Thymus (tissue), 14 donors: ENCODE measurements at places on chromosomes 6 and 20. TPM values are rescaled to one million over a fixed set of nuclear protein-coding genes. Genes with fewer than 3 reads are reported as not detected.
A peak's percentile ranks its signal among the peaks of the same experiment; 100 is the strongest.

TRIM40 gene
- polyA plus RNA-seq: 0.16 TPM

VSX1 gene
- polyA plus RNA-seq: 0.21 TPM

DNA sequence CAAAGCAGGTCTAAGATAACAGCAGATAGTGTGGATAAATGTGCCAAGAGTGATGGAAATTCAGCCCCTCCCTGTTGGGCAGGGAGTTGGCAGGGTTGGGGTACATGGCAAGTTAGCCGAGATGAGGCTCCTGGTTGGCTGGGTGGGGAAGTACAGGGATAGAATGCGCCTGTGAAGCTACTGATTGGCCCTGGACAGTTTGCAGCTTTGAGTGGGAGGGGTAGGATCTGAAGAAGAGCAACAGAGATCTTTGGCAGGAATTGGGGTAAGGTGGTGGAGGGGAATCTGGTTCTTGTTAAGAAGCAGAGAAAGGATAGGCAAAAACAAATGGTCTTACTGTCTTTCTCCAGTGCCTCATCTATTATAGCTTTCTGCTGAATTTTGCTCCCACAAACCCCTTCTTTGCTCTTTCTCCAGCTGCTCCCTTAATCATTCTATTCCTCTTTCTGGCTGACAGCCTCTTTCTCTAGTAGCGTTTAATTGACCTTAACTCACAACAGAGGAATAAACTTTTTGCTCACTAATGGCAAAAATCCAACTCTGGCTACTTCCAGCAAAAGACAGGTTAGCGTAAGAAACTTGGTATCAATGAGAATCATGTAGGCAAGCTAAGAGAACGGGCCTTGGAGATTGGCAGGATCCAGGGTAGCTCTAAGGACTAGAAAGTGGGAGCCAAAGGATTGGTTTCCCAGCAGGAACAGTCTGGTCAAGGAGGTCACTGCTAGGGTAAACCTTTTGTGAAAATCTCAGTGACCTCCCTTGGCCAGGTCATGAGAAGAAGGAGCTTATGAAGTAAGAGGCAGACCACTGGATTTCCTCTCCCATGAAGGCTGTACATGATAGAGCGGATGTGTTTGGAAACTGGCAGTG lies 86.3 kb upstream of the CARMIL1 start:
- H3K36me3 ChIP-seq: no peaks in the 10 kb centered on the region
- no peaks in the 10 kb centered on the region for H3K4me1 ChIP-seq

GRCh38 chr6:130396722-130397121 lies 30.9 kb downstream of the TMEM200A start:
- H3K4me1 ChIP-seq: no peaks in the 10 kb centered on the region
- H3K36me3 ChIP-seq: no peaks in the 10 kb centered on the region
- no peak for DNase-seq
- H3K27ac ChIP-seq: no peak overlapping the region
- H3K27me3 ChIP-seq: no peaks in the 10 kb centered on the region
- no peak overlapping the region for H3K4me3 ChIP-seq

TRIM10 gene
- polyA plus RNA-seq: 0.16 TPM

BFSP1 gene
- 0.27 TPM for polyA plus RNA-seq

DNA sequence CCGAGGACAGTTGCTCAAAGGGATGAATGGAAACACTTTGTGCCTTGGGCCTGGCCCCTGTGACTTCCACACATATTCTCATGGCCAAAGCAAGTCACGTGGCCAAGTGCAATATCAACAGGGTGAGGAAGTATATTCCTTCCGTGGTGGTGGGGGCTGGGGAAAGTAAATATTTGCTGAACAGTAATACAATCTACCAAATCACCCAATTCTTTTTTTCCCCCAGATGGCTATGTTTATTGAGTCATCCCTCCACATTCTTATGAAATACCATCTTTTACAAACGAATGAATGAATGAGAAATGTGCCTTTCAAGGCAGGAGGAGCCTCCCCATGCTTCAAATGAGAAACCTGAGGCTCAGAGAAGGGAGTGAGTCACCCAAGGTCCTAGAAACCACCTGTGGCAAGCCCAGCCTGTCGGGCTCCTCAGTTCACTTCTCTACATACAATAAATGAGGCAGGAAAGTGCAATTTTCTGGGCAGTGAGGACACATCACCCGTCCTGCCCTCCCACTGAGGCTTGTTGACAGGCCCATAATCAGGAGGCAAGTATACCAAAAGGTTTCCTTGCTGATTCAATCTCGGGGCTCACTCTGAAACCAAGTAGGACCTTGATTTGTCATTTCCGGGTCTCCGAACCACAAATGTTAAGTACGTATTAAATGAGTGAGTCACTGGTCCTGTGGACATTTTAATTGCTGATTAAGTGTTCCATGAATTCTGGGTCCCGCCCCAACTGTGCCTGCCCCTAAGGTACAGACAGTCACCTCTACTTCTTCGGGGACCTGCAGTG lies 25.3 kb upstream of the TOP1 start:
- no peak overlapping the region for H3K4me3 ChIP-seq
- H3K4me1 ChIP-seq: peaks cover 4% of the 10 kb centered on the region
- peak overlapping the region; percentile 6 for H3K27ac ChIP-seq
- H3K27me3 ChIP-seq: no peaks in the 10 kb centered on the region
- H3K36me3 ChIP-seq: no peaks in the 10 kb centered on the region
- no peak for DNase-seq

SEMG1 gene
- 0.78 TPM for polyA plus RNA-seq

HLA-DQB1 gene
- 458 TPM for polyA plus RNA-seq

ARMC2 gene
- polyA plus RNA-seq: 1.8 TPM

GRCh38 chr6:24911796-24912382 lies 23.9 kb downstream of the RIPOR2 start:
- H3K27ac ChIP-seq: no peak overlapping the region
- H3K36me3 ChIP-seq: no peaks in the 10 kb centered on the region
- H3K4me3 ChIP-seq: peak overlapping the region; percentile 80
- no peak for DNase-seq
- H3K27me3 ChIP-seq: no peaks in the 10 kb centered on the region

DNA sequence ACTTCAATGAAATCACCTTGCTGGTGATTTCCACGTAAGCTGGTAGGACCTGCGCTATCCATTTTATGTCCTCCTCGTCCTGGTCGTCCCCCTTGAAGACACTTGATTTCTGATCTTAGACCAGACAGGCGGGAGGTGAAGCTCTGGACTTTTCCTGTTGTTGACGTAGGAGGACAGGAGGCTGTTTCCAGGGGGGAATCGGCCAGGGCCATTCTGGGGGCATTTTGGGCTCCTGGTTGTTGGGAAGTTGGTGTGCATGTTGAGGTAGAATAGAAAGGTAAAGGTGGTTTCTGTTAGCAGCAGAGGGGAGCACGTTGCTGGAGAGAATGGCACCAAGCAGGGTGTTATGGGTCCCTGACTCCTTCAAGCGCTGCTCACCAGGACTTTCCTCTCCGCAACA lies 56.0 kb downstream of the GMPR start:
- no peak overlapping the region for H3K27ac ChIP-seq
- DNase-seq: no peak
- H3K4me1 ChIP-seq: no peaks in the 10 kb centered on the region
- no peaks in the 10 kb centered on the region for H3K27me3 ChIP-seq

DNA sequence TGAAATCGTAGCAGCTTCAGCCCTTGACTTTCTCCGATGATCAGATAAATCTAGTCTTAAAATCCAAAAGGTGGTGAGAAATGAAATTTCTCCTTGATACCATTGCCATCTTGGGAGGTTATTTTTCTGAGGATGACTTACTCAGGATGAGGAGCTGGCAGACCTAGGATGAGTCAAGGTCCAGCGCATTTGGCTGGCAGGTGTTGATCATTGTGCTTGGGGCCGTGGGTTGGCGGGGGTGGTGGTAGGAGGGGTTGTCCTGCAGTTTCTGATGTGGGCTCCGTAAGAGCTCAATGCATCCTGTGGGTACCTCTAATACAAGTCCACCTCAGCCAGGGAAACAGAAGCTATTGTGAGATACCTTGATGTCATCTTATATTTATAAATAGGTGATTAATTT lies 148.3 kb upstream of the SCGN start:
- no peaks in the 10 kb centered on the region for H3K4me1 ChIP-seq
- DNase-seq: no peak
- no peaks in the 10 kb centered on the region for H3K36me3 ChIP-seq
- no peaks in the 10 kb centered on the region for H3K27me3 ChIP-seq
- no peak overlapping the region for H3K4me3 ChIP-seq
- no peak overlapping the region for H3K27ac ChIP-seq
